ENCODE measurements at places on chromosomes 3 and 15.

DNA sequence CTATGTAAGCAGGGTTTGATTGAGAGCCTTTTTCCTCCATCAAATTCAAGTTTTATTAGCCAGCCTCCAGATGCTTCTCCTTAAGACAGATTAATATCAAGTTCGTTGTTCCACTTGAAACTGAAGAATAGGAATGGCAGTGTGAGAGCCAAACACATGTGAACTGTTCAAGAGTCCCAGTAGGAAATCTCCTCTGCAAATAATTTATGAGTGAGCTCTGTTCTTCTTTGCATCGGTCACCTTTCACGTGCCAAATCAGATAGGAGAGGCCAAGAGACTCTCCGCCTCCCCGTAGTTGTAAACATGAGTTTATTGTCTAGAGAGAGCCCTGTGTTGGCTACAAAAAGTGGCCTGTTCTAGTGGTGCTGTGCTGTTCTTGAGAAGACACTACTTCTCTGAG lies 372.1 kb upstream of the NR2F2 start:
- DNase-seq, result no peak

DNA sequence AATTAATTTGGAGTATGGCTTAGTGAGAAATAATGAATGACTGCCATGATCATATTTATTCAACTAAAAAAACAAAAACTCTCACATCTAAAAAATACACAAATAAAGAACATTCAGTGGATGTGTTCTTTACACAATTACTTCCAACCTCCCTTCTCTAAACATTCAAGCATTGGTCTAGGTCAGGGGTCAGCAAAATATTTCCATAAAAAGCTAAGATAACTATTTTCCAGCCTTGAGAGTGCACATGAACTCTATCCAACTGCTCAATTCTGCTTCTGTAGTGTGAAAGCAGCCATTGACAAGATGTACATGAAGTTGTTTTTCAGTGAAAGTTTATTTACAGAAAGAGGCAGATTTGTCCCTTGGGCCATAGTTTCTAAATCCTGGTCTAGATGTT lies 406.3 kb downstream of the MAGI1 start:
- DNase-seq, result no peak

- peak; percentile 98 for DNase-seq
These were observed at the start of gene RPSA for GRCh38 chr3:39406368-39407258. Gene RPSA, plus strand, starts transcription at chr3:39406720. Its CDS starts 934 bp downstream, at chr3:39407654.

DNA sequence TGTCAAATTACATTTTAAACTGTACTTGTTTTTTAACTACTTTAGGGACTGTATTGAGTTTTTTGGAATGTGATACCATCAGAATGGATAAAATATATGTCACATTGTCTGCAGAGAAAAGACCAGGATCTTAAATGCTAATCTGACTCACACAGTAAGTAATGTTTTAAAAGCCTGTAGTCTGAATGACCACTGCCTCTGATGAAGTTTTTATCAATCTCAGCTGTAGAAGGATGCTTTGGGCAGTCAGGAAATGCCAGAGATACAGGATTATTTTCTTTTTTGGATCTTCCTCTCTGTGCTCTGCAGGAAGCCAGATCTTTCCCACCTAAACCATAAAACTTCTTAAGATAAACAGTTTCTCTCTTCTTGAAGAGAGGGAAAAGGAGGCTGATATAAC lies 73.1 kb upstream of the PRTG start:
- DNase-seq, result no peak

DNA sequence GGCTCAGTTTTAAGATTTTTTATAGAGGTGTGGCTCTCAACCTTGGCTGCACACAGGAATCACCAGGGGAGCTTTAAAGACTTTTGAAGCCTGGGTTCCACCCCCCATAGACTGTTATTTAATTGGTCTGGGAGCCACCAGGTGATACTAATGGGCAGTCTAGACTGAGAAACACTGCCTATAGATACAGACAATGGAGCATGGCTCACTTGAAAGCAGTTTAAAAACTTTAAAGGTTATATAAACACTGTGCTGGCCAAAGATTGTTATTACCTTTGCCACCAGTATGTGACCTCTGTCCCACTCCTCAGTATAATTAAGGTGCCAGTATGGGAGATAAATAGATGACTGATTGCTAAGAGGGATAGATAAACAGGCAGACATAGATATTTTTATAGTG lies 3.8 kb downstream of the GOLIM4 start:
- no peak for DNase-seq

DNA sequence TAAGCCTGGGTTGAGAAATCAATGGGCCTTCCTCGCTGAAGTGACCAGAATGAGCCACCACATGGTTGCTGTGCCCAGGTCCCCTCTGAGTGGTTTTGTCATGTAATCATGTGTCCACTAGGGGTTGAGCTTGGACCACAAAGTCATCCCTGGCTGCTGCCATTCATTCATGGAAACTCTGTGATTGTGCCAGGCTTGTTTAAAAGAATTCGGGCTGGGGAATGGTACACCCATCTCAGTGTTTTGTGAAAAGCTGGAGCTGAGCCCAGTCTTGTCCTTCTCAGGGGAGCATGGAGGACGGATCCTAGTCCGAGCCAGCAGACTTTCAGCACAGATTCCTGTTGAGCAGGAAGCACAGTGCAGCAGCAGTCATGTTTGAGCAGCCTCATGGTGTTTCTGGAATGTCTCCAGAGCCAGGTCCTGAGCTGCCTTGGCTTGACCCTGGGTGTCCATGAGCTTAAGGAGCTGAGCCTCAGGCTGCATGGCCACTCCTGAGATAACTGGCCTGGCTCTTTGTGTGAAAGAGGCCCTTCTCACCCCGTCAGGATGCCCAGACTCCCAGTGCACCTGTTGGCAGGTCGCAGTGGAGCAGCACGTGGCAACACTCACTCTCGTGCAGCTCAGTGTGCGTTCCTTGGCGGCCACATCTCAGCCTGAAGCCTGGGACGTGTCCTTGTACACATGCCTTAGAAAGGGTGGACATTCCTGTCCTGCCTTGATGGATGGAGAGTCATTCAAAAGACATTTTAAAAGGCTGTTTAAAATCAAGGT lies 260.3 kb upstream of the TPM1 start:
- DNase-seq, result peak; percentile 18

- DNase-seq, result no peak
These were observed 14.0 kb downstream of the VIPR1 start for GRCh38 chr3:42516443-42516842.

- DNase-seq, result peak; percentile 65
These were observed 4.1 kb upstream of the GCSAM start for GRCh38 chr3:112136959-112137693.

DNA sequence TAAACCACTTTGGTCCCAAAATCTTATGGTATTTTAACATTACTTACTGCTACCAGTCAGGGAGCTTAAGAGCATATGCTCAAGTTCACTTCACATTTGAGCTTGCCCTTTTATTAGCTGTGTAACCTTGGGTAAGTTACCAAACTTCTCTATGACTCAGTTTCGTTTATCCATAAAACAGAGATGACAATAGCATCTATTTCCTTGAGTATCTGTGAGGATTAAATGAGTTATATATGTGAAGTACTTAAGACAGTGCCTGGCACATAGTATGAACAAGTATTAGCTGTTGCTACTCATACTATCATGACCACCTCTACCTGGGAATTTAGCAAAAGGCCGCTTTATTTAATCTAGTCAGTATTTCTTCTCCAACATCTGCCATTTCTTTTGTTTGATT lies 5.9 kb downstream of the ATOSA start:
- DNase-seq, result no peak

DNA sequence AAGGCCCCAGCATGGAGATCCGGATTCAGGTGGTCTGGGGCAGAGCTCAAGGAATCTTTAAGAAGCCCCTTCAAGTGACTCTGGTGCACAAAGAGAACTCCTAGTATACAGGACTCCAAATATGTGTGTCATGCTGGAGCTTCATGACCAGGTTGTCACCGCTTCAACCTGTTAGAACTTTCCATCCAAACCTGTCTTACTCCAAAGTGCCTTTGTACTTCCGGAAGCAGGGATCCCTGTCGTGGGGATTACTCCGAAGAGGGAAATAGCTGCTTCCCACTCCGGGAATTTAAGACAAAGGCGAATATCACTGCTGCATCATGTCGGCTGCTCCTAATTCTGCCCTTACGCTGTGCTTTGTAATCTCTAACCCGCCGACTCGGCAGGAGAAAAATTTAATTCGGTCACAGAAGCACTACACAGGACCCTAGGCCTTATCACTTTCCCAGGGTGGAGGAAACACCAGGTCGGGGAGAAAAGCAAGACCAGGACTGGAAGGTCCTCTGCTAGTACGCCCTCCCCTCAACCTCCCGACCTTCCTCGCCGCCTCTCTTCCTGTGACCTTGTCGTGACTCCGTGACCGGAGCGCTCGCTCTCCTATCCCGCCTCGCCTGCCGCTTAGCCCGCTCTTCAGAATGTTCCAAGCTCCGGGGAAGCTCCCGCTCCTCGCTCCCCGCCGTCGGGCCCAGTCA lies 730 bp downstream of the HIGD1A start:
- DNase-seq, result no peak

- DNase-seq, result no peak
These were observed 210.6 kb downstream of the UBE3A start for GRCh38 chr15:25228261-25228660.

DNA sequence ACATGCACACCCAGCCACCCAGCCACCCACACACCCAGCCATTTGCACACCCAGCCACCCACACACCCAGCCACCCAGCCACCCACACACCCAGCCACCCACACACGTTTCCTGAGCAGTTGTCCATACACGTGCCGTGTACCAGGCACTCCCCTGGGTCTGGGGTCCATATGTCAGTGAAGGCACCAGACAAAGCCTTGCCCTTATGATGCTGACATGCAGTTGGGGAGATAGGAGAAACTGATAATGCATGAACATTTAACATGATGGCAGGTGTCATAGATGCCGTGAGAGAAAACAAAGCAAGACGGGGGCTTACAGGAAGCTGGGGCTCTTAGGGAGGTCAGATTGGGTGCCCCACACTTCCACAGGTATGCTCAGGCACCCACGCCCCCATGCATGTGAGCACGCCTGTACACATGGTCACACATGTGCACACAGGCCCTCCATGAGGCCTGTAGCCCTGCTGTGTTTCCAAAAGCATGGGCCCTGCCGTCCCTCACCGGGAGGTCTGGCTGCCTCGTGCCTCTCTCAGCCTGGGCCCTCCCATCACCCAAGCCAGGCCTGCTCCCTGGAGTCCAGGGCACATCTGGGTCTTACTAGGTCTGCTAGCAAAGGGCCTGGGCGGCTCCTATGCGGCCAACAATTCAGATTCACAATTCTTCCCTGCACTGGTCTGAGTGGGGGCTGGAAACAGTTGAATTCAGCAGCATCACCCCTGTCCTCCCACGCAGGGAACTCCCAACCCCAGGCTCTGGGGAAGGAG lies 3.6 kb upstream of the DNAJB8 start:
- no peak for DNase-seq

DNA sequence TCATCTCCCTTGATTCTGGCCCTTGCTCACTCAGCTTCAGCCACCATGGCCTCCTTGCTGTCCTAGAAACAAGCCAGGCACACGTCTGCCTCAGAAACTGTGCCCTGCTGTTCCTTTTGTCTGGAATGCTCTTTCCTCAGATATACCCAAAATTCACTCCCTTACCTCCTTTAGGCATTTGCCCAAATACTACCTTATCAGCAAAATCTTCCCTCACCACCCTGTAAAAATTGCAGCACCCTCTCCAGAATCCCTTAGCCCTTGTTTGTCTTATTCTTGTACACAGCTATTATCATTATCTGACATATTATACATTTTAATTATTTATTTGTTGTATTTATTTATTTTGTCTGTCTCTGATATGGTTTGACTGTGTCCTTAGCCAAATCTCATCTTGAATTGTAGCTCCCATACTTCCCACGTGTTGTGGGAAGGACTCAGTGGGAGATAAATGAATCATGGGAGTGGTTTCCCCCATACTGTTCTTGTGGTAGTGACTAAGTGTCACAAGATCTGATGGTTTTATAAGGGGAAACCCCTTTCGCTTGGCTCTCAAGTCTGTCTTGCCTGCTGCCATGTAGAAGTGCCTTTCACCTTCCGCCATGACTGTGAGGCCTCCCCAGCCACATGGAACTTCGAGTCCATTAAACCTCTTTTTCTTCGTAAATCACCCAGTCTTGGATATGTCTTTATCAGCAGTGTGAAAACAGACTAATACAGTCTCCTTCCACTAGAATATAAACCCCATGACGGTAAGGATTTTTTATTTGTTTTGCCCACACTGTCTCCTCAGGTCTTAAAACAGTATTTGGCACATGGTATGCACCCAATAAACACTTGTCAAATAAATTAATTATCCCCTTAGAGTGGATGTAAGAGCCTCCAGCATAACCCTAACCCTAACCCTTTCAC lies 60.0 kb upstream of the STT3B start:
- DNase-seq, result no peak

DNA sequence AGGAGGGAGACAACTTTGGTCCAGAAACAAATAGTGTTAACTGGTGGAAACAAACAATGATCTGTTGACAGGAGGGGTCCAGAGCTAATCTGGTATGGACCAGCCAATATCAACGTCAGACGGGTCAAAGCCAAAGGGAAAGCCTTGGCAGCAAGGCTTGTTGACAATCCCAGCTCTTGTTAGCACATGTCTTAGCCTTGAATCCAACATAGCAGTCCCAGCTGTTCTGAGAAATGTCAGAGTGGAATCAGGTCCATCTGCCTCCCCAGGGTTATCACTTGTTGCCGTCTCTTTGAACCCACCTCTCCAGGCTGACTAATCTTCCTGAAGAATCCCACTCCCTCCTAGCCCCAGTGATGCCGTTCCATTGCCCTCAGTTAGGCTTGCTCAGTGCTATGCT lies 404.6 kb upstream of the MCTP2 start:
- DNase-seq, result no peak

DNA sequence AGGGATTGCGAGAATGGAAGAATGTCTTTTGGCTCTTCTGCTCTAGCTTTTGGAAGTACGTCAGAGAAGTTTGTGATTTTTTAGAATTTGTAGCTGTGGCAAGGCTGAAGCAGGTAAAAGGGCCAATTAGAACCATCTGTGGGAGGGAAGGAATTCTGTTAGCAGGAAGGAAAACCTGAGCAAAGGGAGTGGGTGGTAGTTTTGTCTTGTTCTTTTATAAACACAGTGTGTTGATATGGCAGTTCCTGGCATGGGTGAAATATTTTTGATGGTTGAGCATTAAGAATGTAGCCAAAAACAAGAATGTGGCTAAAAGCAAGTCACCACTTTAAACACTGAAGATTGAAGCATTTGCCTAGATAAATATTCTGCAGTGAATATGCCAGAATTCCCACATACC lies 23.8 kb downstream of the DAG1 start:
- DNase-seq, result no peak

DNA sequence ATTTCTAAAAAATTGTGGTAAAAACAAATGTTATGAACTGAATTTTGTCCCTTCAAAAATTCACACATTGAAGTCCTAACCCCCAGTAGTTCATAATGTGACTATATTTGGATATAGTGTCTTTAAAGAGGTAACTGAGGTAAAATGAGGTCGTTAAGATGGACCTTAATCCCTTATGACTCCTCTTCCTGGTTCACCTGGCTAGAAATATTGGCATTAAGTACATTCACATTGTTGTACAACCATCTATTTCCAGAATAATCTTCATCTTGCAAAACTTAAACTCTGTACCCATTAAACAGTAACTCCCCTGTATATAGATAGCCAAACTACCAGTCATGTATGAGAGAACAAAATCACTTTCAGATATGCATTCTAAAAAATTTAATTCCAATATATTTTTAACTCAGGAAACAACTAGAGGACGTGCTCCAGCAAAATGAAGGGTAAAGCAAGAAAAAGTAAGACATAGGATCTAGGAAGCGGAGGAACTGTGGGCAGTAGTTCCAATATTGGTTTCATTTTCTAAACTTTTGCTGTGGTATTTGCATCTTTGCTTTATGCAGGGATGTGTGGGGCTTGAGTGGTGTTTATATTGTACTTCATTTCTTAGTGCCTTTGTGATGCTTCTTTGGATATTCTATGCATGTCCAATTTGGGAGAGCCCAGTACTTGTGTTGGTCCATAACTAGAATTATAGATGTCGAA lies 36.7 kb upstream of the IL20RB start:
- DNase-seq, result no peak

- peak; percentile 95 for DNase-seq
These were observed 52.2 kb downstream of the SATB1 start for GRCh38 chr3:18372786-18373405.

Data from Jurkat, Clone E6-1 (cell line).